ENCODE measurements at places on chromosomes 1 and 21.

- peak; percentile 49 for DNase-seq
Measured at GRCh38 chr1:165898837-165899236, 71.4 kb downstream of the UCK2 start.

- no peak for DNase-seq
Measured at GRCh38 chr1:232416026-232416568, 213.8 kb downstream of the SIPA1L2 start.

DNA sequence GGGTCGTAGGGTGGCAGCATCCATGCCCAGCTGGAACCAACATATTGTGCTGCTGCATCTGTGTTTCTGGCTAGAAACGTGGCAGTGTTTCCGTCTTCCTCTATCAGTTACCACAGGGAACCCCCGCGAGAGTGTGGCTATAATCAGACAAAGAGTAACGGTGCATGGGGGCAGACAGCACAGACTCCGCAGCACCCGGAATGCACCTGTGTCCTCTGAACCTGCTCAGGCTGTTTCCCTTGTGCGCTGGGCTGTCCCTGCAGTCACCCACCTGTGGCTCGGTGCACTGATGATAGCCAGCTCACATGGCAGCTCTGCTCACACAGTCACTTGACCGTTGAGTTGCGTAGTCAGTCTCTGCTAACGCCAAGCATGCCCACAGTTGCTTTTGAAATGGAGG, 11.4 kb upstream of the PCBP3 start:
- no peak for DNase-seq

- no peak for DNase-seq
Measured at GRCh38 chr1:192550922-192551534, 24.5 kb upstream of the RGS1 start.

DNA sequence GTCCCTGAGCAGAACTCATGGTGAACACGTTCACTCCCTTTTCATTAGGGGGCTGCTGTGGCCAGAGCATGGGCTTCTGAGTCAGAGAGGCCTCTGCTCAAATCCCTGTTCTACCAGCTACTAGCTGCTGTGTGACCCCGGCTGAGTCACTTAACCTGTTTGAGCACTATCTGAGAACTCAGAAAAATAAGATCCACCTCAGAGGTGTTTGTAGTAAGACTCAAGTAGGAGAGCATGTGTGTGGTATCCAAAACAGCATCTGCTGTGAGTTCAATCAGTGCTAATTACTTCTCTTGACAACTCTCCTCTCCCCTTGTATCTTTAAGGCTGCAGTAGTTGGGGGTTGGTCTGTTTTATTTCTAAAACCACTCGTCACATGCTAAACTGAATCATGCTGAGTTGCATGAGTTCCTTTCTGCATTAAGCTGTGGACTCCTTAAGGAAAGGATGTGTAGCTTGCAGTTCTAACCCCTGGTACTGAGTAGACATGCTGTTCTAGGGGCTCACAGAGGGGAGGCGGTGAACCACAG, 39.7 kb upstream of the JUN start:
- DNase-seq = no peak

All from GOT3 (cell line).